ENCODE measurements at places on chromosomes 13 and 19.

DNA sequence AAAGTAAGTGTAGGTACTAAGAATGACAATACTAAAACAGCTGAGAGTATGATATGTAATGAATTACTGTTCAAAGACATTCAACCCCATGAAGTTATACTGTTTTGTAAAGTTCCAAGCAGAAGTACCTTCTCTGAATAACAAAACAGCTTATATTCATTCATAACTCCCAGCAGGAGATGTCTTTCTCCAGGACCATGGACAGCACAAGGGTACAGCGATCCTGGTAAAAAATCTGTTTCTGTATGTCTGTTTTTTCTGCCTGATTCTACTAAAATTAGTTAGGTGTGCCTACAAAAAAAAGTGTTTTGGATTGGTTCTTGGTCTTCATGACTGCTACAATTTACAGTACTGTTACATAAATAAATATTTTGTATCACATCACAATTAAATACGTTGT is 172.5 kb upstream of the SLITRK5 start:
- DNase-seq: no peak

- DNase-seq: no peak
Observed at GRCh38 chr19:41915776-41916414, 12.4 kb downstream of the ERFL start.

DNA sequence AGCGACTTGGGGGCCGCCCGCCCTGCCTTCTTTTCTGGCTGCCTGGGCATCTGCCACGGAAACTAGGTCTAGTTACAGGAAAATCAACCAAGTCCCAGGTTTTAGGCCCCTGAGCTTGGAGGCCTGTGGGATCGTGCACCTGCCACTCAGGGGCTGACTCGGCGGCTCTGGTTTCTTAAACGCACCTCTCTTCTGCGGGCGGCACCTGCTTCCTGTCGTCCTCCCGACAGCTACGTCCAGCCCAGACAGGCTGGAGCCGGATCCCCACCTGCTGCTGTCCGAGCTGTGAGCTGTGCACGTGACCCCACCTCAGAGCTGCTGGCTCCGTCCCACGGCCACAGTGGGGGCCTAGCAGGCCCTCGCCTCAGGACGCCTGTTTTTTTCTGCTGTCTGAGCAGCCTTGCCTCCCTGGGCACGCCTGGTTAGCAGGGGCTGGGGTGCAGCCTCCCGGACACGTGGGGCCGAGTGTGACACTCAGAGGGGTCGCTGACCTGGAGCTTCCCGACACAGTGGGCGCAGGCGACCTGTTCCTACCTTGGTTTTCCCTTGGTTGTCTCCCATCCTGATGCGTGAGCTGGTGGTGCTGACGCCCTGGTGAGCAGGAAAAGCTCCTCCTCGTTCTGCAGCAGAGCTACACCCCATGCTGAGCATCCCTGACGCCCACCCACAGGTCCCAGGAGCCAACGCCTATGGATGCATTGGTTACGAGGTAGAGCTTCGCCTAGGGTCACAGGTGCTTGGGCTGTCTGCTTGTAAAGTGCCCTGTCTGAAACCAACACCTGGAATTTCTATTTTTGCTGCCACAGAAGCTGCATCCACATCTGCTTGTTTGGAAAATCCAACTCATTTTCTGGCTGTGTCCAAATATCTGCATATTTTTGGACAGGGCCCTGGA is 17.5 kb downstream of the TMEM255B start:
- no peak for DNase-seq

DNA sequence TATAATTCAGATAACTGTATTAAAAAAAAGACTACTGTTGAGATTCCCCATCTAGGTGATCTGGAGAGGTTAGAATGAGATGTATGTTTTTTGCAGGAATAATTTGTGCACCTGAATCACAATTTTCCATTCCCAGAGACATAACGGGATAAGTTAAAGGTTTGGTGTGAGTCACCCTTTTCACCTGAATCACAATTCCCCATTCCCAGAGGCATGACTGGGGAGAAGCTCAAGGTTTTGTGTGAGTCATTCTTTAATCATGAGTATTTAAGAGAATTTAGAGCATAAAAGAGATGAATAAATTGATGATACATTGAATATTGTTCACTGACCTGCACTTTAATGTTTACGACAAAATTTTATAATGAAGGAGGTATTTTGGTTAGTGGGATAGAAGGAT is 9.0 kb downstream of the OR7A5 start:
- no peak for DNase-seq

DNA sequence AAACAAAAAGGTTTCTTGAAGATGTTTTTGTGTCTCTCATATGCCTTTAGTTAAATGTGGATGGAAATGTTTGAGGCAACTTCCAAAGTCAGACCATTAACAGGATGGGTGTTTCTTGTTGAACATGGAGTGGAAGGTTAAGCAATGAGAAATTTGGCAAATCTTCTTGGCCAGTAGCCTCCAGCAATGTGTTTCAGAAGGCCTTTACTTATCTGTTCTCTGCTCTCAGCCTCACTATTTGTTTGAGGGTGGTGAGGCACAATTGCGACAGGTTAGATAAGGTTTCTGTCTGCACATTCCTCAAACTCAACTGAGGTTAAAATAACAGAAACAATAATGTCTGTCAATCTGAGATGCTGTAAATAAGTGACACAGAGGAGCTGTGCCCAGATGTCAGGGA is 1019.0 kb downstream of the DIAPH3 start:
- DNase-seq: no peak

DNA sequence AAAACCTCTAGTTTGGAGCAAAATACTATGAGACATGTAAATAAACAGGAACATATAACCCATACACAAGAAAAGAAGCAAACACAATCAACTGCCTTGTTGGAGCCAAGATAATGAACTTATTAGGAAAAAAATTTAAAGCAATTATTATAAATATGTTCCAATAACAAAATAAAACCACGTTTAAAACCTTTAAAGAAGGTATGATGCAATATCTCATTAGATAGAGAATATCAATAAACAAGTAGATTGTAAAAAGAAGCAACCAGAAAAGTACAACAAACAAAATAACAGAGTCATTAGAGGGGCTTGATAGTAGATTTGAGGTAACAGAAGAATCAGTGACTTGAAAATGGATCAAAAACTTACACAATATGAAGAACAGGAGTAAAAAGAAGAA is 327.0 kb upstream of the PCDH9 start:
- no peak for DNase-seq

GRCh38 chr13:34620074-34620850 is 321.8 kb upstream of the NBEA start:
- no peak for DNase-seq

GRCh38 chr13:48728226-48728625 is 74.5 kb downstream of the CYSLTR2 start:
- no peak for DNase-seq

GRCh38 chr19:10126213-10126639 is 6.5 kb upstream of the EIF3G start:
- DNase-seq: no peak

- DNase-seq: peak; percentile 75
Observed at GRCh38 chr19:6772028-6772865, at the start of gene VAV1. Gene VAV1 (plus strand): TSS chr19:6772708. CDS start chr19:6772808, 100 bp downstream.

- DNase-seq: no peak
Observed at GRCh38 chr13:42125046-42125445, 76.6 kb downstream of the DGKH start.

DNA sequence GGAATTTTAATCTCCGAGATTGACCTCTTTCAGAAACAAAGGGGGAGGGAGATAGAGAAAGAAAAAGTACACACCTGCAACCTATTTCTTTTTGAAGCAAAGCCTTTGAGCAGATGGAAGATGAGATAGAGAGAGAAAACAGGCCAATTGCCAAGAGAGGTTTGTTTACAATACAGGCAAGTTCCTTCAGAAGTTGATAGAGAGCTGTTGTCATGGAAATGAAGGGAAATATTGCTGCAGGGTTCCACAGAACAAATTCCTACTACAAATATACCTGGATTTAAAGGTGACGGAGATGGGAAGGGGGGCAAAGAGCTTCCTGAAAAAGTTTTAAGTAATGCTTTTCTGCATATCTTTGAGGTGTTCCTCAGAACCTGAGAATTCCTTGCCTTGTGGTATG is 388.4 kb downstream of the NDFIP2 start:
- no peak for DNase-seq

DNA sequence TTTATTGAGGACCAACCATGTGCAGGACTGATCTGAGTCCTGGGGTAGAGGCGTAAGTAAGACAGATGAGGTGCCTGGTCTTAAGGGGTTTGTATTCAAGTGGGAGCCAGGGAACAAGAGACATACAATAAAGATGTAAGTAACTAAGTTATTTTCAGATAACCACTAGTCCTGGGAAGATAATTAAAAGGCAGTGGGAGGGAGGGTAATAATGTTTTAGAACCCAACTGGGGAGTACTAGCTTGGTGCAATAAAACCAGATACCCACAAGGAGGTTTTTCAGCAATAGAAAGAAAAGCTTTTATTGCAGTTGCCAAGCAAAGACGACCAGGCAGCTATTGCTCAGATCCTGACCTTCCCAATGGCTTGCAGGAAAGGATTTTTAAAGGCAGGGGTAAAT is 893.7 kb downstream of the UQCRFS1 start:
- DNase-seq: no peak

GRCh38 chr13:49791711-49792549 is 552 bp downstream of the KPNA3 start:
- DNase-seq: peak; percentile 34

GRCh38 chr19:49930483-49931011 is 1.2 kb upstream of the NUP62 start:
- DNase-seq: no peak

DNA sequence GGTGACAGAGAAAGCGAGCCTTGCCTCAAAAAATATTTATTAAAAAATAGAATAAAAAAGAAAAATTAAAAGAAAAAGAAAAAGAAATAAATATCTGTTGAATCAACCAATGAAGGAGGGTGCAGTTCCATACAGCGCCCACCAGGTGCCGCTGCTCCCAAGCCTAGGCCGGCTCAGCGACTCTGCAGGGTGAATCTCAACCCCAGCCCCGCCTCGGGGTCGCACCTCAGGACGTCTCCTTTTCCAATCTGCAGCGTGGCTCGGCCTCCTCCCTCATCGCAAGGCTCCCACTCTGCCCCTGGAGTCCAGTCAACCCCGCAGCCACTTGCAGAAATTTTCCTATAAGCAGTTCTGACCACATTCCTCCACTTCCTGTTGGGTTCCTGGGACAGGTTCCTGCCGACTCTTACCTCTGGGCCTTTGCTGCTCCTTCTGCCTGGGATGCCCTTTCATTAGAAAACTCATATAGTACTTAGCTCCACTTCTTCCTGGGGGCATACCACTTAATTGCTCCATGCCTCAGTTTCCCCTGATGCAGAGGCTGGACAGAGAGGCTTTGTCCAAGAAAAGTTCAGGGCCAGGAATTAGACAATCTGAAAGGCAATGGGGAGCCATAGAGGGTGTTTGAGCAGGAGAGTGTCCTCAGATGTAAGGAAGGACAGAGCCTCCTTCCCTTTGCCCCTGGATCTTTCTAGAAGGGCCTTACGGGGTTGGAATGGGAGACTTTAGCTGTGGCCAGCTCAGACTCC is 24.3 kb downstream of the NFILZ start:
- DNase-seq: peak; percentile 30

DNA sequence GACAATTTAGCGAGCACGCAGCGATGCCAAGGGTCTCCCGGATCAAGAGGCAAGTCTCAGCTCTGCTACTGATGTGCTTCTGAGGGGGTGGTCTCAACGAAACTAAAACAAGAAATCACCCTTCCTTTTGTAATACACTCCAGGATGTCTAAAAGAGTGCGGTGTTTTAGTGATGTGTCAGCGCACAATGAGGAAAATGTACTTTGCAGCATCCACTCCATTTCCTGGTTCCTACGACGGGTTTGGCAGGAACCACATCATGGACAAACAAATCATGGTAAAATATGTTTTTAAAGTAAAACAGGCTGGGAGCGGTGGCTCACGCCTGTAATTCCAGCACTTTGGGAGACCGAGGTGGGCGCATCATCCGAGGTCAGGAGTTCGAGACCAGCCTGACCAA is 154.0 kb upstream of the TSC22D1 start:
- no peak for DNase-seq

Data from effector memory CD4-positive, alpha-beta T cell (primary cell).